ENCODE measurements at places on chromosomes 1 and 21.

GRCh38 chr1:228851618-228852017 lies 116.3 kb downstream of the RHOU start:
- no peak for DNase-seq

GRCh38 chr1:212698467-212699103 lies 1.1 kb downstream of the BATF3 start:
- DNase-seq: no peak

DNA sequence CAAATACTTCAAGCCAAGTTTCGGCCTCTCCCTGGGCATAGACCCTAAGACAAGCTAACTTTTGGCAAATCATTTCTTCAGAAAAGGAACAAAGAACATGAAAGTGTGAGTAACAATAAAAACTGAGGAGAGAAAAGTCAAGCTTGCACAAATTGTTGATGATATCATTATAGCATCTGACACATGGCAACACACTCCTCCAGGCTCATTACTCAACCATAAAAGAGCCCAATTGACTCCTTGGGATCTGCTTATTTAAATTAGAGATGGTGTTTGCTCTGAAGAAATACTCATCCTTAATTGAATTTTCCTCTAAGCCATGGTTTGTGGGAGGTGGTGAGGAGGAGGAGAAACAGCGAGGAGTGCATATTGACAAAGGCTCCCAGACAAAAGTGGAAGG lies 54.5 kb downstream of the TNFSF4 start:
- no peak for DNase-seq

- DNase-seq: no peak
These were observed 45.9 kb upstream of the CRB1 start for GRCh38 chr1:197222025-197222685.

All from NCI-H446 treated with DMSO at 0.1 percent for 48 hours (cell line).